ENCODE measurements at places on chromosomes 5 and 9.

- no peak for DNase-seq
Observed at GRCh38 chr9:68979538-68980314, 34.2 kb downstream of the PRKACG start.

DNA sequence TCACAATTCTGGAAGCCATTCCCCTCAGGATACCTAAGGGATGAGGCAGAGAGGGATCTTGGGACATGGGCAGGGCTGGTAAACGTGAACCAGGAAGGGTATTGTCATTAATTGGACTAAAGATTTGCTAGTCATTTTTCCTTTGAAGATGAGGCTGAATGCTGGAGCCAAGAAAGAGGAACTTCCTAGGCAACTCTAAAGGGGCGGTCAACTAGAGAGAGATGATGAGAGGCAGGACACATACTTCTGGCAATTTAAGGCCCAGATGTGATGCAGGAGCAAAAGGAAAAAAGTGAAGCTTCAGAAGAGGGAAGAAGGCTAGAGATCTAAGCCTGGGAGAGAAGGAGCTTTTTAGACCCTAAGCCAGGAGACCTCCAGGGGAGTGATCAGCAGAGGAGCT lies 5.6 kb downstream of the GBA2 start:
- no peak for DNase-seq

DNA sequence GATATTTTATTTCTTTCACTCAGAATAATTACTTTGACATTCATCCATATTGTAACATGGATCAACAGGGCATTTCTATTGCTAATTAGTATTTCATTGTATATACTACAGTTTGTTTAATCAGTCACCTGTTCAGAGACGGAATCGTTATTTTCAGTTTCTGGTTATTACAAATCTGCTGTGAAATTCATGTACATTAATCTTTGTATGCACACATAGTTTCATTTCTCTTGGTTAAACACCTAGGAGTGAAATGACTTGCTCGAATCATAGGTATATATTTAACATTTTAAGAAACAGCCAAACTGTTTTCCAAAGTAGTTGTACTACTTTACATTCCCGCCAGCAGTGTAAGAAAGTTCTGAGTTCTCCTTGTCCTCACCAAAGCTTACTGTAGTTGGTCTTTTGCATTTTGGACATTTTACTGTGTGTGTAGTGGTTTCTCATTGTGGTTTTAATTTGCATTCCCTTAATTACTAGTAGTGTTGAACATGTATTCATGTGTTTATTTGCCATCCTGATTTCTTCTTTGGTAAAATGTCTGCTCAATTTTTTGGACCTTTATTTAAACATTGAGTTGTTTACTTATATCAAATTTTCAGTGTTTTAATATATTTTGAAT lies 198.2 kb downstream of the SAXO1 start:
- DNase-seq = no peak

- DNase-seq = no peak
Observed at GRCh38 chr5:150559701-150560100, 51.8 kb downstream of the NDST1 start.

- no peak for DNase-seq
Observed at GRCh38 chr5:154901913-154902312, 36.1 kb downstream of the GEMIN5 start.

- DNase-seq = peak; percentile 91
Observed at GRCh38 chr9:108562176-108562575, 293.6 kb downstream of the ACTL7B start.

Measured in RWPE1 (cell line).